ENCODE measurements at places on chromosomes 2 and 18.

GRCh38 chr18:48780201-48780912 is 170.4 kb downstream of the SMAD7 start:
- DNase-seq = no peak

DNA sequence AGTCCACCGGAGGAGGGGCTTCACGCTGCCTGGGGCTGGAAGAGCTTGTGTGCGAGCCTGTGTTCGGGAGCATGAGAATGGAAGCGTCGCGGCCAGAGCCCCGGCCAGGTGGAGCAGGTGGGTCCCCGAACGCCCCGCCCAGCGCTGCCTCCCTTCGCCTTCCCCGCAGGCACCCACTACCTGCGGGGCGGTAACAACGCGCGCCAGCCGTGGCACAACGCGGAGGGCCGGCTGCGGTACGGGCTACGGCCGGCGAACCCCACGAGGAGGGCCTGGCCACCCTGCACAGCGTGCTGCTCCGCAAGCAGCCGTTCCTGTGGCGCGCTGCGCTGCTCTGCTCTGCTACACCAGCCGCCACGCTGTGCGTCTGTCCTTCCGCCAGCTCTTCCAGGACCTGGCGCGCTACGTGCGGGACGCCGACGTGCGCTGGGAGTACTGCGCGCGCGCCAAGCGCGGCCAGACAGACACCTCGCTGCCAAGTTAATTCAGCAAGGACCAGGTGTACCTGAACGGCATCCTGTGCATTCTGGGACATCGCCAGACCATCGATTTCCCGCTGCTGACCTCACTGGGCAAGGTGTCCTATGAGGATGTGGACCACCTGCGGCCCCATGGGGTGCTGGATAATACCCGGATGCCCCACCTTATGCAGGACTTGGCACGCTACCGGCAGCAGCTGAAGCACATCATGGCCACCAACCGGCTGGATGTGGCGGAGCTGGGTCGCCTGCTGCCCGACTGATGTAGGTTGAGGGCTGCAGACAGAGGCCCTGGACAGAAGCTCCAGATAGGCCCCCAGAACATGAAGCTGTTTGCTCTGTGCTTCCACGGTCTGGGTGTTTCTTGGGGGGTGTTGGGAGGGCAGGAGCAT is 200.6 kb downstream of the NAPG start:
- DNase-seq = peak; percentile 74

DNA sequence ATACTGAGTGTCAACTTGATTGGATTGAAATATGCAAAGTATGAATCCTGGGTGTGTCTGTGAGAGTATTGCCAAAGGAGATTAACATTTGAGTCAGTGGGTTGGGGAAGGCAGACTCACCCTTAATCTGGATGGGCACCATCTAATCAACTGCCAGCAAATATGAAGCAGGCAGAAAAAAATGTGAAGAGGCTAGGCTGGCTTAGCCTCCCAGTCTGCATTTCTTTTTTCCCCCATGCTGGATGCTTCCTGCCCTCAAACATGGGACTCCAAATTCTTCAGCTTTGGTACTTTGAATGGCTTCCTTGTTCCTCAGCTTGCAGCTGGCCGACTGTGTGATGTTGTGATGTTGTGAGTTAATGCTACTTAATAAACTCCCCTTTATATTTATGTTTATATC is 577.4 kb downstream of the CPS1 start:
- no peak for DNase-seq

GRCh38 chr2:109421101-109421500 is 192.7 kb downstream of the SEPTIN10 start:
- DNase-seq = no peak

DNA sequence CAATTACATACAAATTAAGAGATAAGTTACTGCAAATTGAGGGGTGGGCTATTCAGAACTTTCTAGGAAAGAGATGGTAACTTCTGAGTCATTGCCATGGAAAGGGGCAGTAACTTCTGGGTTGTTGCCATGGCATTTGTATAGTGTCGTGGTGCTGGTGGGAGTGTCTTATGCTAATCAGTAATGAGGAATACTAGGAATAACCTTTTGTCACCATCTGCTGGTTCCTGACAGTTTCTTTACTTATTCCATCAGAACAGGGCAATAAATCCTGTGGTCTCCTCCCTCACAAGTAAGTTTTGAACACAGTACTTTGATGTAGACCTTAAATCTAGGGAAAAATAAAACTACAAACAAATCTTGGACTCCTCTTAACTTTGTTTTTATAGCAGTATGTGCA is 435.4 kb downstream of the BCL11A start:
- DNase-seq = no peak

- DNase-seq = no peak
Observed at GRCh38 chr2:222707689-222708273, 36.3 kb downstream of the MOGAT1 start.

- DNase-seq = no peak
Observed at GRCh38 chr2:181066333-181066732, 85.9 kb downstream of the UBE2E3 start.

DNA sequence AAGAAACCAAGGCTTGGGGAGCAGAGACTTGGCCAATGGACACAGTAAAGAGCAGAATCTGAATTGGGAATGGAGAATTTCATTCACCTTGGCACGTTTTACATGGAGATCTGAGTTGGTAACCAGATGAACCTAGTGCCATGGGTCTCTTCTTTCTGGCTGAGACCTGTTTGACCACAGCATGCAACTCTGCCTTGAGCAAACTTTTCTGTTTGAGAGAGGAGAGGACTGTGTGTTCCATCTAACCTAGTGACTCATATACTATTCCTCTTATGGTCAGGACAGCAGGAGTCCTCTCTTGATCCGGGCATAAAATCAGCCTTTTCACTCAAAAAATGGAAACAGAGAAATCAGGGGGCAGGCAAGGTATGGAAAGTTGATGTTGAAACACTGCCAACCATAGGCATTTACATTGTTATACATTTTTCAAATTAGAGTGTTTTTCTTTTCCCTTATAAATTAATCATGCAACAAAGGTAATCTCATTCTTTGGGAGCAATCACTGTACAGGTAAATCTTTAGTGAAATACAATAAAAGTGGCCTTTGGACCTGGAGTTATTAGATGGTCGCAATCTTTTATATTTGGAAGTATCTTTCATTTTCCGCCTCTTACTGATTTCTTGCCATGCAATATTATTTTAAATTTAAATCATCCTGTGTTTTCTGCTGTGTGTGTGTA is 86.7 kb downstream of the NRP2 start:
- no peak for DNase-seq

- DNase-seq = no peak
Observed at GRCh38 chr2:25030702-25031101, 11.2 kb upstream of the EFR3B start.

- no peak for DNase-seq
Observed at GRCh38 chr2:16664809-16665747, 556 bp downstream of the CYRIA start.

DNA sequence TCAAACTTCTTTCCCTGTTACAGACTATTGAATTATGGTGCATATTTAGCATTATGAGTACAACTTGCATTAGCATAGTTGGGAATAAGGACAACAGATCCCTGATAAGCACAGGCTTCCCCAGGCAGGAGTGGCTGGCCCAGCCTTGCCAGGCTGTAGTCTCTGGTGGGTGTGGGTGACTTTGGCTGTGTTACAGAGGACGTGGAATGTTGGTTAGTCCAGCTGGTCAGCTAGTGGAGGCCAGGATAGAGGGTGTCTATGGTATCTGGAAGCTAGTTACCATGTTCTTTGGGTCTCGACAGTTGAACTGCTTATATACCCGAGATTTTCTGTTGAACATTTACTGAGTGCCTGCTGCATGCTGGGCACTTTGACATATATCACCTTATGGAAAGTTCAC is 4.7 kb downstream of the SH3RF3 start:
- DNase-seq = no peak

GRCh38 chr18:26628017-26628416 is 79.7 kb upstream of the KCTD1 start:
- no peak for DNase-seq

DNA sequence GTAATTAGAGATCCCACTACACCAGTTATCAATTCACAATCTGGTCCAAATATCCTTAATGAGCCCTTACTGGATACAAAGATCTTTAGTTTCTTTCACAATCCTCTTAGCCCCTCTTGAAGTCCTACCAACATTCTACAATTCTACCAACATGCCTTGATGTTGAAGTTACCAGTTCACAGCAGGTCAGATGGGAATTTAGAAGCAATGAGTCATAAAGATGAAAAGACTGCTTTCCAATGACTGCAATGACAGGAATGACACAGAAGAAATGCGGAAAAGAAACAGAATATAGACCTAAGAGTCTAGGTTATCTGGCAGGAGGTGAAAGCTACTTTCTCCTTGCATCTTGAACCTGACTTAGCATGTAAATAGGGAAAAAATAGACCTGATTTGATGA is 24.5 kb downstream of the RTTN start:
- no peak for DNase-seq

- DNase-seq = no peak
Observed at GRCh38 chr18:12393998-12394397, 13.7 kb upstream of the PRELID3A start.

DNA sequence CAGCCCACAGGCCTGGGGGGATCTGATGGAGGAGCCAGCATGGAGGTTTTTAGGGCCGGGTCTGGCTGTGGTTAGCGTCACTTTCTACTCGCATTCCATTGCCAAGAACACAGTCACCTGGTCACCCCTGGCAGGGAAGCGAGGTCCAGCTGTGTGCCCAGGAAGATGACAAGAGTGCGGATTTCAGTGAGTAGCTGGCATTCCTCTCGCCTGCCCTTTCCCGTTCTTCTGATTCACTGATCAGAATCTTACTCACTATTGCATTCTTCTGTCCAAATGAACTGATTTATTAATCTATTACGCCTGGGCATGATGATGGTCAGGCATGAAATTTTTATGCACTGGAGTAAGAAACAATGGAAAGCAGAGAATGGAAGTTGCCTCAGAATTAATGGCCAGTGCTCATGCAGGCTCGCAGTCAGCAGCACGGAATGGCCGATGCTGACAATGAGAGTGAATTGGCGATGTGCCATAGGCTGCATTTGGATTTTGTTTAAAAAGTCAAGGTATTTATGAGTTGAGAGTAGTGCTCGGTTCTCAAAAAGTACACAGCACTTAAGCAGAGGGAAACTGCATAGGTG is 76.4 kb upstream of the MGAT5 start:
- DNase-seq = no peak

GRCh38 chr2:99662761-99663341 is 173.0 kb upstream of the REV1 start:
- peak; percentile 2 for DNase-seq

DNA sequence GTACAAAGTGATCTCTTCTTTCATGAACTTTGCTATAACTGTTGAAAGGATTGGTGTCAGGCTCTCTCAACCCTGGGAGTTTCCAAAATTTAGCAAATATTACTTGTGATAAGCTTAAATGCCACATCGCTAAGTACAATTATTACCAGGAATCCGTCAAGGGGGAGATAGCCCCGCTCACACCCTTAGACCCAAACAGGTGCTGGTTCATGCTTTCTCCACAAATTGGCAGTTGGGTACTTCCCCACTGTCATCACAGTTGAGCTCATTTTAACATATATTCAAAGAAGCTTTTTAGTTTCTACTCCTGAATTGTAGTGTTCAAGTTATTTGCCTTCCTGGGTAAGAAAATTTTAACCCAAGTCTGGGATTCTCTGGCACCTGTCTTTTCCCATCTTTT is 29.8 kb upstream of the EPB41L5 start:
- DNase-seq = no peak

DNA sequence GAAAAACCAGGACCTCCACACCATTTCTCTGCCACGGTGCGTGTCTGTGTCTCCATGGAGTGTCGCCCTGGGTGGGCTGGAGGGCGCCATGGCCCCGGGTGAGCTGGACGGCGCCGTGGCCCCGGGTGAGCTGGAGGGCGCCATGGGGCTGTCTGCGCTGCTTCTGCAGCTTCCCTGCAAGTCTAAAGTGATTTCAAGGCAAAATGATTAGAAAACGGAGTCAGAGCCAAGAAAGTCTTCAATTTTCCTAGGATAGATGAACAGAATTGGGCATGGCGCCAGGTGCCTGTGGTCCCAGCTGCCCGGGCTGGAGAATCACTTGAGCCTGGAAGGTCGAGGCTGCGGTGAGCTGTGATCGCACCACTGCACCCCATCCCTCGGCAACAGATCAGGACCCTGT is 27.7 kb upstream of the NFATC1 start:
- DNase-seq = no peak

DNA sequence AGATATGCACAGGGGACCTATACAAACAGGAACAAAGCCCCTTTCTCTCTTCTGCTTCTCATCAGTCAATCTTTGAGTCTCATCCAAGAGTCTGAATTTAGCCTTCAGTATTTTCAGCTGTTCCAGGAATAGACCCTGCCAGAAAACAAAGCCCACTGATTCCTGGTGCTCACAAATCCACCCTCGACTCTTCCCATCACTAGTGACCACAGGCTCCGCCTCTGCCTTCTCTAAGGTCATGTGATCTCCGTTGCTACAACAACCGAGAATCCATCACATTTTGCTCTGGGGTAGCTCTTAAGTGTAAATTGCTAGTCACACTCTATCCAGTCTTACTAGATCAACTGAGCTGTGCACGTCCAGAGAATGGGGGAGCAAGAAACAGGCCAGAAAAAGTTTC is 46.4 kb upstream of the SPTBN1 start:
- no peak for DNase-seq

DNA sequence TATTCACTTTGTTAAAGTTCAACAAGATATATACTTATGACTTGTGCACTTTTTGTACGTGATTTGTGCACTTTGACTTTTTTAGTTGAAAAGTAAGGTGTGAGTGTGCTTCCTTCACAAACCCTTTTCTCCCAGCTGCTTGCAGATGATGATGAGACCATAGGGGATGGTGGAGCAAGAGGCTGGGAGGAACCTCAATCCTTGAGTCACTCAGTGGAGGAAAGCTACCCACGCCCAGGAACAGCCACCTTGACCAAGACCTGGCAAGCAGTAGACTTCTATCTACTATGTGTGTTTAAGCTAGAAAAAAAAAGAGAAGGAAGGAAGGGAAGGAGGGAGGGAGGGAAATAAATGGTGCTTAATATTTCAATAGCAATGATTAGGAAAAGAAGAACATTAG is 25.2 kb upstream of the TAF1B start:
- no peak for DNase-seq

DNA sequence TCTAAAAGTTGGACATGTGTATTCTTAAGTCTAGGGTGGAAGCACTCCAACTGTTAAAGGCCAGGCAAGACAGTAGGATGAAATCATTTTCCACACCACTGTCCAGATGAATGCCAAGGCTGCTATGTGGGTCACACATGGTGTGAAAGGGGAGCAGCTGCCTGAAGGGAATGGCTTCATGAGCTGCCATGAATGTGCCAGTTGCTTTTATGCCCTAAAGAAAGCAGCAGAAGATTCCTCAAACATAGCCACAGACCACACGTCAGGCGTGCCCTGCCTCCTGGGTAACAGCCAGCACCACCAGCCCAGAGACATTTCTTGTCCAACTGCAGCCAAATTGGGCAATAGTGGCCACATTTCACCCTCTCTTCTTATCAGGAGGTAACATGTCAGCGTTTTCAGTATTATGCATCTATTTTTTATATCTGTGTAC is 130.2 kb downstream of the MTCL1 start:
- no peak for DNase-seq

DNA sequence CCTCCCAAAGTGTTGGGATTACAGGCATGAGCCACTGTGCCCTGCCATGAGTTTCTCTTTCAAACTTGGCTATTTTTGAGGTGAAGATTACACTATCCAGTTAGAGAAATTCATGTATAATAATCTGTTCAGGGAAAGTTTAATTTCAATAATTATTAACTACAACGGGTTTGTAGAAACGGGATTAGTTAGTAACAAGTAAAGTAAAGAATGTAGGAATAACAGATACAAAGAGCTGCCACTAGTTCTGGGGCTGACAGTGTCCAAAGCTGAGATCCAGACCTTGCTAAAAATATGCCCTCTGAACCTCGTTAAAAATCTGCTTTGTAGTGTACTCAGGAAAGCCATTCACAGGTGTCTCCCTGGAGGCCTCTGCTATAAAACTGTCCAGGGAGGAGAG is 16.9 kb downstream of the SFTPB start:
- DNase-seq = no peak

Data from NCI-H2171 (cell line).